Epithelial cell of proximal tubule (primary cell): ENCODE measurements at places on chromosomes 1 and 21.

DNA sequence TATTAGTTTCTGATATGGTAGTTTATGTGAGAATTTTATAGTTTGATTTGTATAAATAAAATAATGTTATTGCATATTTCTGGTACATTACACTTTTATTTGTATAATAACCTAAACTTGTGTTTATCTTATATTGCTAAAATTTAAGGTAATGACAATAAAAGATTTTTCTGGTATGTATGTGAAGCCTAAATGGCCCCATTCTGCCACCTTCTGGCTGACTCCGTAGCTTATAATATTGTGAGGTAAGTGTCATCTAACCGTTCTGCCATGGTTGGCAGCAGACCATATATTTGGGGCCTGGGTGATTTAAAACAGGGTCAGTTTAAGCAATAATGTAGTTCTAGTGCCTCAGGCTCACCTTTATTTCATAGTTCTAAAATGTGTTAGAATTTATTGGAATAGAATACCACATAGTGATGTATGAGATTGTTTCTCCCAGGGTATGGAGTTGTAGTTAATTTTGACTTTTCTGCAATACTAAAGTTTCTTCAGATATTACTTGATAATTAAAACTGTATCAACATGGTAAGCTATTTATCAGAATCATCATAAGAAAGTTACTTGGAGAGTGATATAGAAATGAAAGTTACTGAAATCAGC lies 21.2 kb upstream of the PRKACB start:
- DNase-seq: no peak

GRCh38 chr21:39756285-39756684 lies 11.3 kb downstream of the IGSF5 start:
- DNase-seq: no peak

GRCh38 chr1:178174539-178174938 lies 80.6 kb downstream of the RASAL2 start:
- DNase-seq: no peak

GRCh38 chr1:147611586-147611985 lies 58.7 kb downstream of the ACP6 start:
- DNase-seq: no peak

- DNase-seq: no peak
Observed at GRCh38 chr1:99481391-99481996, 164.4 kb upstream of the PALMD start.

DNA sequence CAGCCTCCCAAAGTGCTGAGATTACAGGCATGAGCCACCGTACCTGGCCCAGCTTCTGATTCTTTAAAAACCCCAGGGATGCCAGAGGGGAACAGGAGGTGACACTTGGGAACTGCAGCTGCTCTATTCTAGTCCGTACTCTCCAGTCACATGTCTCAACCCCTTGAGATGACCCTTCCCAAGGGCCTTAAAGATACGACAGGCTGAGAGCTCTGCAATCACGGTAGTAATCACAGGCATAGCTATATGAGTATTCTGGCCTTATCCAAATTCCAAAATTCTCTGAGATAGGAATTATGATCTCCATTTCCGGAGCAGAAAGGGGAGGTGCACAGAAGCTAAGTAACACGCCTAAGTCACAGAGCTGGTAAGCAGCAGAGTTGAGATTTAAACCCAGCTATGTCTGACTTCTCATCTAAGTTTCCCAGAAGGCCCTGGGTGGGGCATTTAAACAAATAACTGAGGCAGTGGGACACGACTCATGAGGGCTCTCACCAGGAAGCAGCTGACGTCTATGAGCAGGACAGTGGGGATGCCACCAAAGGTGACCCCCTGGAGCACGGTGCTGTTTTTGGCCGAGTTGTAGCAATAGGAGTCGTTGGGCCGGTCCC lies 5.2 kb downstream of the TMEM63A start:
- DNase-seq: no peak

- DNase-seq: peak; percentile 95
Observed at GRCh38 chr1:44819608-44820327, 11.4 kb downstream of the BTBD19 start.

- DNase-seq: no peak
Observed at GRCh38 chr1:11725616-11726015, 10.3 kb upstream of the AGTRAP start.

GRCh38 chr21:40471103-40471502 lies 375.9 kb downstream of the DSCAM start:
- no peak for DNase-seq

DNA sequence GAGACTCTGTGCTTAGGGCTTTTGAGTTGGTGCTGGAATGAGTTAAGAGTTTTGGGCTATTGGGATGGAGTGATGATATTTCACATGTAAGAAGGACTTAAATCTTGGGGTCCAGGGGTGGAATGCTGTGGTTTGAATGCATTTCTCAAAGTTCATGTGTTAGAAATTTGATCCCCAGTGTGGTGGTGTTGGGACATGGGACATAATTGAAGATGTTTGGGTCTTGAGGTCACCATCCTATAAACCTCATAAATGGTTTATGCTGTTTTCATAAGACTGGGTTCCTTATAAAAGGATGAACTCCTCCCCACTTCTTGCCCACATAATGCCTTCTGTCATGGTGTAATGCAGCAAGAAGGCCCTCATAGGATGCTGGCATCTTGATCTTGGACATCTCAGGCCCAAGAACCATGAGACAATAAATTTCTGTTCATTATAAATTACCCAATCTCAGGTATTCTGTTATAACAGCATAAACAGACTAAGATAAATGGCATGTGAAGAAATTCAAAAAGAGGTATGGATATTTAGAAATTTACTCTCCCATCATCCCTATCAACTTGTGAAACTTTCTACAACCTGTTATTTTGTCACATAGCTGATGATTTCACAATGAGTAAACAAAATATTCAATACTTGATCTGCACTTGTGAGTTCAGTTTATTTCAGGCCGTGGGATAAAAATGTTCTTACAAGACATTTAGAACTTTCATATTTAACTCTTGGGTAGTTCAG lies 48.0 kb upstream of the NEK7 start:
- no peak for DNase-seq

DNA sequence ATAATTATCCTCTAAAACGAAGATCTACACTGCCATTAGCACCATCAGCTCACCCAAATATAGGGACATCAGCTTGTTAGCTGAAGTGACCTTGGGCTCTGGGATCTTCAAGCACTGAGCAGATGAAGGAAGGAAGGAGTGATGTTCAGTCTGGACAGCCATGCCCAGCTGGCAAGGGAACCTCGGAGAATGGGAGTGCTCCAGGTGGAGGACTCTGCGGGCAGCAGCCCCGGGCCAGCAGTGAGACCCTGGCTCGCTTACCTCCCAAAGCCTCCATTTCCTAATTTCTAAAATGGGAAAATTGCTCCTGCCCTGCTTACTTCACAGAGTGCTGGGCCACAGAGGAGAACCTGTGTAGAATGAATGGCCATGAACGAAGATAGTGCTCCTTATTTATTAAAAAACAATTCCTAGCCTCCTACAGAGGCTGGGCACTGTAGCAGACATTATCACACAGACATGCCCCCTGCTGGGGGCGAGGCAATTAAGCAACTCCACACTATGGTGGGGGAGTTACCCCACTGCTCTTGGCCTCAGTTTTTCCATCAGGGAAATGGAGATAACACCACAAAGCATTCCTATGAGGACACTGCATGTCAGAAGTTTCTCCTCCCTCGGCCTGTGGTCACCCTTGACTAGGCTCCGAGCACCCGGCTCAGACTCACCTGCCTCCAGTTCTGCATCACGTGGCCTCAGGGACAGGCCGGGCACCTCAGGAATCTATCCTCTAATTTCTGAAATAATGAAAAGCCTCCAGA lies 117.6 kb downstream of the KCNN3 start:
- no peak for DNase-seq

DNA sequence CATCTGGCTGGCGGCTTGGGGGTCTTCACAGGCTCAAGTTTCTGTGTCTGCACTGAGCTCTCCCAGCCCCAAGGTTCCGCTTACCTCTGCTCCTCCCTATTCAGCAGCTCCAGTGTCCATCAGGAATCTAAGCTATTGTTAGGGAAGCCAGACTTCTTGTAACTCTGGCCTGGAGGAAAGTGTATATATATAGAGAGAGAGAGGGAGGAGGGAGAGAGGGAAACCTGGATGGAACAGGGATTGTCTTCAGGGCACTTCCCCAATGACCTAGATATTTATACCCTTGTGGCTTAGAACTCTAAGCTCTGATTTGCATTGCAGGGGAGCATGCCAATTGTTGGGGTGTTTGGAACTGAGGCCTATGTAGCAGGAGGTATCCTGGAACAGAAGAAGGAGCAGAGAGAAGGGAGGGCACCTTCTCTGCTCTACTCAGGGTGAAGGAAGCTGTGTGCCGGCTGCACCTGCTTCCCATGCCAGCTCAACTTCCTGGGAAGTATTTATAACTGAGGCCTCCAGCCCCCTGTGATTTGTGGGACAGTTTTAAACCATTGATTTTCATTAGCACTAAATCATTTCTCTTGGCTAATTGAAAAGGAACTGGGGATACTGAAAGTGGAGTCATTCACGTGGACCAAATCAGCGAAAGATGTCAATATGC lies 70.9 kb downstream of the NAV1 start:
- no peak for DNase-seq

DNA sequence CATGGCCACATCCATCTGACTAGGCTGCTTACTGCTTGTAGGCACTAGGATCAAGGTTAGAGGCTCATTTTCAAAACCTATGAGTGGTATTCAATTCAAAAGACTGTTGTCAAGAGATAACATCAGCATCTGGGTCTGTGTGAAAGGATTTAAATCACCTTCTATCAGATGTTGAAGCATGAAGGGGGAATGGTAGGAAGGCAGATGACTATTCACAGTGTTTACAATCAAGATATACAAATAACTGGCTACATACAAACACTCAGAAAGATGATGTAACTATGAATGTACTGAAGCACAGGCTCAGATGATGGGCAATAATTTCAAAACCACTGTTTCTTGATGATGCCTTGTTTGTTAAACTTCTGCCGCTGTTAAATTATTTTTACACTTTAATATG lies 249.2 kb downstream of the SLC45A1 start:
- no peak for DNase-seq

- DNase-seq: no peak
Observed at GRCh38 chr1:94301186-94301585, 63.8 kb upstream of the ARHGAP29 start.

GRCh38 chr1:194809665-194810064 lies 1623.3 kb upstream of the B3GALT2 start:
- DNase-seq: no peak

DNA sequence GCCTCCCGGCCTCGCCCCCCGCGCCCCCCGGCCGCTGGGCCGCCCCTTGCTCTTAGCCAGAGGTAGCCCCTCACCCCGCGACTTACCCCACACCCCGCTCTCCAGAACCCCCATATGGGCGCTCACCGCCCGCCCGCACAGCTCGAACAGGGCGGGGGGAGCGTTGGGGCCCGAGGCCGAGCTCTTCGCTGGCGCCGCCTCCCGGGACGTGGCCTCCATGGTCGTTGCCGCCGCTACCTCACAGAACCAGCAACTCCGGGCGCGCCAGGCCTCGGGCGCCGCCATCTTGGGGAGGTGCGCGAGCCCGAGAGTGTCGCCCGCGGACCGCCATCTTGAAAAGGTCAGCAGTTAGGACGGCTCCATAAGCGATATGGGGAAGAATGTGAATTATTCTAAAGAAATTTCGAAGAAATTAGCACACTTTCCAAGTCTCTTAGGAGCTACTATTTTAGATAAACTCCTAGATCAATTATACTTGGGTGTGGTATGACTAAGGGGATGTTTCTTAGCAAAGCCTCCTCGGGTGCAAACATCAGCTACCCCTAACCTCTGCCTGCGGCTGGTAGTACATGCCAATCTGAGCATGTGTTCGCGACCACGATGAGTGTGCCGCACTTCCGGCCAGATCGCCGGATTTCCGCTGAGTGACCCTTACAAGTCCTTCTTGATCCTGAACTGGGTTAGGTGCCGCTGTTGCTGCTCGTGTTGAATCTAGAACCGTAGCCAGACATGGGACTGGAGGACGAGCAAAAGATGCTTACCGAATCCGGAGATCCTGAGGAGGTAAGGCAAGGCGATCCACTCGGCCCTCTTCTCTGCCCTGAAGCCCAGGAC lies at the start of the genes LRRC41 and UQCRH:
LRRC41 (minus strand) TSS at position 579 of the 834 bp plus-strand sequence; CDS start at position 285, 294 bp downstream.
UQCRH (plus strand) TSS at position 661 of the 834 bp plus-strand sequence; CDS start at position 730, 69 bp downstream.
- DNase-seq: peak; percentile 94

DNA sequence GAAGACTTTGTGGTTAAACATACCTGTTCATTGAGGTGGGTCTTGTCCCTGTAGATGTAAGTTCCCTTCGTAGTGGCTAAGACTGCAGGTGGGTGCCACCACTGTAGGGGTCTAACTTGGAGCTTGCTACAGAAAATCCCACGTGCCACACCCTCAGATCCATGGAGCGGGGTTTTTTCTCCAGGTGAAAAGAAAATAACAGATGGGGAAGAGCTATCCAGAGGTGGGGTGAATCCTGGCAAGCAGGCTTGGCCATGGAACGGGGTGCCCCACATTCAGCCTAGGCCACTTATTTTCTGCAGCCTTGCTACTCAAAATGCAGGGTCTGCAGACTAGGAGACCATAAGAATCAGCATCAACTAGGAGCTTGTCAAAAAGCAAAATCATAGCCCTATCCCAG lies 24.0 kb downstream of the EXOC8 start:
- DNase-seq: no peak

GRCh38 chr1:233990486-233990885 lies 86.0 kb downstream of the SLC35F3 start:
- DNase-seq: no peak

DNA sequence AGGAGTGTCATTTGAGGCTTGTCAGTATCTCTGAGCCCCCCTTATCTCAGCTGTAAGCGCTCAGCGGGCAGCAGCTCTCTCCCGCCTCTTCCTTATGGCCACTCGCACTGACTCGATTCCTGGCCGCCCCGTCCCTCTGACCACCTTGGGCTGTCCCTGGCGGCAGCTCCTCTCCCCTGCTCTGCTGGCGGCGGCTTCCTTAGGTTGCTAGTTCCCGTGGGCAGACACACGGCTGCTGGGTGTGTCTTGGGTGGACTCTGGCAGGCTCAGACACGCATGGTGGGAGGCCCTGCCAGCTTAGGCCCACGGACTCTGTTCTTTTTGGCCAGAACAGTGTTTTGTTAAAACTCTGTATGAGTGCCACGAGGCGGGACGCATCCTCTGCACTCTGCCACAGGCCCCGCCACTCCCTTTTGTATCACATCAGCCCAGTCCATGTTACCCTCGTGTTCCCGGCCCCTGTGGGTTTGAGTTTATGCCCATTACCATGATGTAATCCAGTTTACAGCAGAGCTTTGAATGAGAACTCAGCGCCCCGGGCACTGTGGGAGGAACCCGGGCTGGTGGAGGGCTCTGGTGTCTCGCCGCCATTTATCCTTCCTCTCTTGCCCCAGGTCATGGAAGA lies 45.9 kb downstream of the COQ8A start:
- DNase-seq: no peak

DNA sequence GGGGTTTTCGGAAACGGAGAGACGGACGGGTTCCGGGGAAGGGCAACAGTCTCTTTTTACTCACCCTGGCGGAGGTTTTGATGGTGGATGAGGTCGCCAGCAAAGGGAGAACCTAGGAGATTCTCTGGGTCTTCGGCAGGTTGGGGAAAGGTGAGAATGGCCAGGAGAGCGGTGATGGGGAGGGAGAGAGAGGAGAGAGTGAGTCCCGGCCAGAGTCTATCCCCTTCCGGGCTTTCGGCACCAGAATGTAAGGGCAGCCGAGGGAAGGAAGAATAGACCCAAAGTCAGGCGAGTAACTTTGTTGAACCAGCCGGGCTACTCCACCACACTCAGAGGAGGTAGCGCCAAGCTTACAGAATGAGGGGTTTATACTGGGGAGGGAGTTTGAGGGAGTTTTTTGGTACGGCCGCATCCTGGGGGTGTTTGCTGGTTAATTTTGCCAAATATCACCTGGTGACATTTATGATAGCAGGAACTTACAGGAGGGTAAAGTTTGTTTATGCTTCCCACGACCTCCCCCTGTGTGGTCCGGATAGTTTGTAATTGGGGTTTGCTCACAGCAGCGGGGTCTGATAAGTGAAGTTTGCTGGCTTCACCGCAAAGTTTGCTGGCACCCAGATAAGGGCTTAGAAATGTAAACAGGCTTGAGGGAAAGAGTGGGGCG lies 141.1 kb upstream of the ETV3 start:
- DNase-seq: no peak
